Motor neuron (in vitro differentiated cells): ENCODE measurements at places on chromosomes 13 and 19. TPM values are rescaled to one million over a fixed set of nuclear protein-coding genes. Genes with fewer than 3 reads are reported as not detected.

GPR183 gene
- 1.2 and 2.4 TPM in 2 replicates for total RNA-seq

DNA sequence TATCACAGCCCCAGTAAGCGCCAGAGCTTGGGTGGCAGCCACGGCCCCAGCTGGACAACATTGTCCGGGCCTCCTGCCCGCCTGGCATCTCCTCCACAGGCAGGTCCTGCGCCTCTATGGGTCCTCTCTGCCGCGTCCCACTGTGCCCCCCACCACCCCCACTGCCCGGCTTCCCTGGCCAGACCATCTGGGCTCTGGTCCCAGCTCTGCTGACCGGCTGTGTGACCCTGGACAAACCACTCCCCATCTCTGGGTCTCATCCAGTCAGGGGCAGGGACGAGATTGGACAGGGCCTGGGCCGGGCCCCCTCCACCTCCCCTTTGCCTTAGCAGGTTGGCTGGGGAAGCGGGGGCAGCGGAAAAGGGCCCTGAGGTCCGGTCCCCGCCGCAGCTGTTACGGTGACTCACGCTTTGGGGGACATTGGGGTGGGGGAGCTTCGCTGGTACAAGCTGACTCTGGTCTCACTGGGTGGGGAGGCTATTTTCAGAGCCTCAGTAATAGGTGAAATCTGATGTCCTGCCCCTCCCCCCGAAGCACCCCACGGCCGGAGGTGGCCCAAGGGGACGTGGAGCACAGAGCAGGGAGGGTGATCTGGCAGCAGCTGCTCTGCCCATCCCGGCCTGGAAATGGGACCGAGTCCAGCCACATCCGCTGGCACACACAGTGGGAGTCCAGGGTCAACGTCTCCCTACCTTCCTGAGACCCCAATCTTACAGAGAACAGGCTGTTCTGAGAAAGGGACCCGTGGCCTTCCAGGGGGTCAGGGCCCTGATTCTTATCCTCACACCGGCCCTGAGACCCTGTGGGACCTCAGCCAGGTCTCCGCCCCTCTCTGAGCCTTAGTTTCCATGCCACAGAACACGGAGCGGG lies 9.1 kb downstream of the NFIC start:
- peak; percentile 18 for ATAC-seq

KASH5 gene
- 1.8 and 2.7 TPM in 2 replicates for total RNA-seq

- ATAC-seq: no peak
These were observed 80.3 kb downstream of the UFM1 start for GRCh38 chr13:38429916-38430315.

GRCh38 chr19:6108721-6109633 lies 1.3 kb downstream of the RFX2 start:
- ATAC-seq: no peak

- ATAC-seq: no peak
These were observed 2650.8 kb downstream of the PCDH9 start for GRCh38 chr13:64579331-64579730.

DNA sequence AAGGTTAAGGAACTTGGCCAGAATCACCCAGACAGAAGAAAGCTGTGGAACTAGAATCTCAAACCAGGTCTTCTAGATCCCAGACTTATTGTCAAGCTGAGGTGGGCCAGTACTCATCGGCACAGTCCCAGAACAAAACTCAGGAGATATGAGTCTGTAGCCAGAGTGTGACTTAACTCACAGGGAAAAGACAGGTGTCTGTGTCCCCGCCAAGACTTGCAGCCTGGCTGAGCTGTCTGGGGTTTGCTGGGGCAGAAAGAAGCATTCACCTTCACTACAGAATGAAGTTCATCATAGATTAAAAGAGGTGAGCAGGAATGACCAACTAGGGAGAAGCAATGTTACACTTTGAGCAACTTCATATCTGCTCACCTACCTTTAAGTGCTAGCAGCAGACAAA lies 257.2 kb downstream of the FOXO1 start:
- no peak for ATAC-seq

ZFP28 gene
- 5.1 and 6.7 TPM in 2 replicates for total RNA-seq

N4BP2L1 gene
- total RNA-seq: 3.6 and 4.9 TPM in 2 replicates

DNA sequence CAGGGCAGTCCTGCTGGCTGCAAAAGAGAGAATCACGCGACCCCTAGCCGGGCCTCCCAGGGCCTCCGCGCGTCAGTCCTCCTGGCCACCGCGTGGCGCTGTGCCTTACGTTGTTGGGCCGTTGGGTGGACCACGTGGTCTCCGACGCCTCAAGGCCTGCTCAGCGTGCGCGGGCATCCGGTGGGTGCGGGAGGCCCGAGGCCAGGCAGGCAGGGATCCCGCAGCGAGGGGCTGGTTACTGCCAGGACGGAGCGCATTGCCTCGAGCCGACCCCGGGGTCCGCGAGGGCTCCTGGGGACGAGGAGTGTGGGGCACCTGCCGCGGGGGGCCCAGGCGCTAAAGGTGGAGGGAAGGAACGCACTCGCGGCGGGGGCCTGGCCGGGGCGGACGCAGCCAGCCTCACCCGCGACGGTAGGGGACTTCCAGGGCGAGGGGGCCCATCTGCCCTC lies at the start of gene TDRD12:
TDRD12 (plus strand) TSS at position 157 of the 449 bp plus-strand sequence. CDS start 306 bp downstream, outside the sequence.
- no peak for ATAC-seq

CYP4F12 gene
- total RNA-seq: 0.41 TPM in 1 of 2 replicates, not detected in the other

SNRPA gene
- 39.3 and 43.9 TPM in 2 replicates for total RNA-seq

- peak; percentile 96 for ATAC-seq
These were observed 22.5 kb downstream of the C13orf46 start for GRCh38 chr13:113951246-113951999.
